ENCODE measurements at places on chromosomes 1 and 21. TPM values are rescaled to one million over a fixed set of nuclear protein-coding genes. Genes with fewer than 3 reads are reported as not detected.

GRCh38 chr1:58839147-58839795 is 55.4 kb upstream of the JUN start:
- DNase-seq = no peak

- no peak for DNase-seq
Measured at GRCh38 chr1:93033029-93033428, 46.1 kb upstream of the MTF2 start.

GRCh38 chr1:203519896-203520295 is 25.9 kb downstream of the OPTC start:
- DNase-seq = no peak

DNA sequence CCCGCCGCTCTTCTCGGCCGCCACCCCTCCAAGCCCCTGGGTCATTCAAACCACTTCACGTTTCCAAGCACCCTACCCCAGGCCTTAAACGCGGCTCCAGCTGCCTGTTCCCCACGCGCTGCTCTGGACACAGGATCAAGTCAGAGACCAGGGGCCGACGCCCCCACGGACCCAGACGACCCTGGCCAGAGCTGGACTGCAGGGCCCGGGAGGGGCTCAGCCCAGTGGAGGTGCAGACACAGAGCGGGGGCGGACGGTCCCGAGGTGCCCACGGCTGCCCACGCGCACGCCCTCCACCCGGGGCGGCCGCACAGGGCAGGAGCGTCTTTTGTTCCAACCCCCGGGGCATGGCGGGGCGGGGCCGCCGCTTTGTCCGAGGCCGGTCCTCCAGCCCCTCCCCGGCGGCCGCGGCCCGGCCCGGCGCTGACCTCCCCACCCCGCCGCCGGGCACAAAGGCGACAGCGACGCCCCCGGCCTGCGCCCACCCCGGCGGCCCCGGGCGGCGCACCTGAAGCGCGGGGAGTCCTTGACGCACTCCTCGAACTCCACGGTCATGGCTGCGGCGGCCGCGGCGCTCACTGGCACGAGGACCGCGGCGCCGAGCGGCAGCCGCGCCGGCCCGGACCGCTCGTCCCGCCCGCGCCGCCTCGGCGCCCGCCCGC is 338 bp downstream of the ACAP3 start:
- no peak for DNase-seq

GRCh38 chr1:91819038-91819788 is 66.7 kb downstream of the TGFBR3 start:
- DNase-seq = no peak

- no peak for DNase-seq
Measured at GRCh38 chr1:152049291-152050083, 12.7 kb upstream of the S100A11 start.

GRCh38 chr1:9008236-9008635 is 18.0 kb downstream of the SLC2A7 start:
- DNase-seq = no peak

- no peak for DNase-seq
Measured at GRCh38 chr1:21628798-21629393, 40.3 kb downstream of the RAP1GAP start.

- no peak for DNase-seq
Measured at GRCh38 chr1:84795966-84796600, 96.9 kb downstream of the LPAR3 start.

GRCh38 chr21:43369124-43369523 is 57.8 kb downstream of the SIK1 start:
- no peak for DNase-seq

- no peak for DNase-seq
Measured at GRCh38 chr1:241270016-241270415, 87.0 kb downstream of the RGS7 start.

GRCh38 chr1:197327776-197328364 is 59.8 kb downstream of the CRB1 start:
- DNase-seq = no peak

DNA sequence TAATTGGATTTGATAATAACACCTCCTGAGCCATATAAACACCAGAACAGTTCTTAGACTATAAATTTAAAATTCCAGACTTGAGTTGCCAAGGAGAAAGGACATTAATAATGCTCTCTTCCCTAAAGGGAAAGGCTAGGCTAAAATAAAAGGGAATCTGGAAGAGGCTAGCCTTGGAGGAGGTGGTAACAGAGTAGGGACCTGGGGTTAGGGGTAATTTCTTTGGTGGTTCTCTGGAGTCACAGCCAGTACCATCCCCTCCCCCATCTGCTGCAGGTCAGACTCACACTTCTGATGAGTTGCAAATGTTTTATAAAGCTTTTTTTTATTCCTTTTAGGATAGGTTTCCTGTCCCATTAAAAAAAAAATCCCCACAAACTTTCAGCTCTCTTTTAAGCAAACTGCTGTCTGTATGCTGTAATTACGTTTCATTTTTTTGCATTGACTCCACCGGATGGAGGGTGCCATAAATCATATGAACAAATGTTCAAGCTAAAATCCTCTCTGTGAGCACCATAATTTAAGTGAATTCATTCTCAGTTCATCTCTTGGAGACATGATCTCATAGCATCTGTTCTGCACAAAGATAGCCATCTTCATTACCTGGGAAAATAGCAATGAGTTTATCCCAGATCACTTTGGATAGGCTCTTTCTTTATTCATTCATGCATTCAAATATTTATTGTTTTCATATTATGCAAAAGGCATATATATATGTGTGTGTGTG is 379.6 kb downstream of the TTLL7 start:
- DNase-seq = no peak

DNA sequence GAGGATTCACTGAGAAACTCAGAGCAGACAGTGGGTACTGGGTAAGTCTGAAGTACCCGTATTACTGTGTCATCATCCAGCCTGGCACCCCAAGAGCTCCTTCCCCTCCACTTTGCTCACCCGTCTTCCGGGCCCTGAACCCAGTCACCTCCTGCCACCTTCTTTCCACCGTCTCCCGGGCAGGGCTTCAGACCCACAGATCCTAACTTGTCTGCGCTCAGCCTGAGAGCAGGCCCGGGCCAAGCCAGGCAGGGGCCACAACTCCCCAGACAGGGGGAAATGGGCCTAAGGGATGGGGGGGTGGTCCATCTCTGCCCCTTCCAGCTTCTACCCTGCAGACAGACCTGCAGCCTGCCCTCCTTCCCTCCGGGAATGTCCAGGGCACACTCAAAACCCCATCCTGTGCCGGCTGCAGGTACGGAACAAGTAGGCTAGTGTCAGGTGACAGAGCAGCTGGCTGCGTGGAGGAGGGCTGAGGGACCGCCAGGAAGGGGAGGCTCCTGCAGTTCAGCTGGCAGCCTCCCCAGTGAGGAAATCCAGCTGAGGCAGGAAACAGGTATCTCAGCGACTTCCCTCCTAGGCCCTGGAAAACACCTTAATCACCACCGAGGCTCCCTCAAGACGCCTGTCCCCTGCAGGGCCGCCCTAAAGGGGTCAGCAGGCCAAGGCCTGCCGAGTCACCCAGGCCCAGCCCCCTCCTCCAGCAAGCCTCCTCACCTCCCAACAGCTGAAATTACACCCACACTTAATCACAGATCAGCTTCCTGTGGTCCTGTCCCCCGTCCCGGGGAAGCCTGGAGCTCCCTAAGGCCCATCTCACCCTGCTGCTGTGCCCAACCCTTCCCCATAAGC is 3.5 kb downstream of the HSPG2 start:
- DNase-seq = no peak

DNA sequence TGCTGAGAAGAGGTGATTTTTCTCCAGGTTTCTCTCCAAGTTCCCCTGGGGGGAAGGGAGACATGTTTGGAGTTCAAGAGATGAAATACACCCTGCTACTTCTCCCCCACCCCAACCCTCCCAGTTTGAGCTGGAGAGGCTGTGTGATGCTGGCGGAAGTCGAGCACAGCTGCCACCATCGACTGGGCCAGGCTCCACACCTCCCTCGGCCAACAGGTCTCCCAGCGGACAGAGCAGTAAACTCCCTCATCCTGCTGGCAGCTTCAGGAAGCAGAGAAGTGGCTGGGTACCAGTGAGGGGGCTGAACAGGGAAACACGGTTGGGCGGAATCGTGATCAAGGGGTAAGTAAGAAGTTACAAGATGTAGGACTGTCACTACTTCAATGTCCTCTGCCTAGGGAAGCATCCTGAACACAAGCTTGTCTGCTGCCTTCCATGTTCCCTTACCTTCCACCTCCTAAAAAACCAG is 6.6 kb upstream of the NHLH1 start:
- DNase-seq = no peak

GRCh38 chr1:93614986-93615581 is 66.6 kb downstream of the BCAR3 start:
- no peak for DNase-seq

GRCh38 chr1:52186449-52186848 is 44.6 kb downstream of the ZFYVE9 start:
- DNase-seq = no peak

DNA sequence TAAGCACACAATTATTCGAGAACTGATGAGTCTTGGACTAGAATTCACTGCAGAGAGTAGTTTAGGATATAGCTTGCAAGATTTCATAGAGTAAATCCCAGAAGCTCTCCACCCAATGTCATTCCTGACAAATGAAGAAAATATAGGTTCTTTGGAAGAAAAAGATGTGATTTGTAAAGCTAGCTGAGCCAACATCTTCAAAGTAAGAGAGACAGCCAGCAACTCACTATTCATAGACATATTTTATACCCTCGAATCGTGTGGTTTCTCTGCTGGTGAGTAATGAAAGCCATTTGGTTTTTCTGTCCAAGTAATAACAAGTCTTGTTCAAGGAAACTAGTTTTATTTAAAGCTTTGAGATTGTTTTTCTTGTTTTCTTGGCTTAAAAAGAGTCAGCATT is 165.7 kb upstream of the SYT6 start:
- DNase-seq = no peak

DNA sequence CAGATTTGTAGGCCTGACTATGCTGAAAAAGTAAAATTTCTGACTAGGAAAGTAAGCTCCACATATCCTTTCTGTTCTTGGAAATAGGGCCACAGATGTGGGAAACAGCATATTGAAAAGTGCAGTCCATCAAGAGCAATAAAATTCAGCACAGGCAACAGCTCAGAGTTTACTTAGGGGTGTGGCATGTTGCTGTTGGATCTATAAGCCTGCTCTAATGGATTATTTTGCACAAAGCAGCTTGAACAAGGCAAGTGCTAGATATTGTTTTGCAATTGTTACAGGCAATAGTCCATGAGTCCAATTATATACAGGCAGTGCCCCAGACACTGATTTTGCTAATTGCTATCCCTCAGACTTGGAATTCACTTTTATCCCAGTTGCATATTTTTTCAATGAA is 289.8 kb upstream of the SNX7 start:
- DNase-seq = no peak

GRCh38 chr1:93574991-93575390 is 106.6 kb downstream of the BCAR3 start:
- no peak for DNase-seq

DNA sequence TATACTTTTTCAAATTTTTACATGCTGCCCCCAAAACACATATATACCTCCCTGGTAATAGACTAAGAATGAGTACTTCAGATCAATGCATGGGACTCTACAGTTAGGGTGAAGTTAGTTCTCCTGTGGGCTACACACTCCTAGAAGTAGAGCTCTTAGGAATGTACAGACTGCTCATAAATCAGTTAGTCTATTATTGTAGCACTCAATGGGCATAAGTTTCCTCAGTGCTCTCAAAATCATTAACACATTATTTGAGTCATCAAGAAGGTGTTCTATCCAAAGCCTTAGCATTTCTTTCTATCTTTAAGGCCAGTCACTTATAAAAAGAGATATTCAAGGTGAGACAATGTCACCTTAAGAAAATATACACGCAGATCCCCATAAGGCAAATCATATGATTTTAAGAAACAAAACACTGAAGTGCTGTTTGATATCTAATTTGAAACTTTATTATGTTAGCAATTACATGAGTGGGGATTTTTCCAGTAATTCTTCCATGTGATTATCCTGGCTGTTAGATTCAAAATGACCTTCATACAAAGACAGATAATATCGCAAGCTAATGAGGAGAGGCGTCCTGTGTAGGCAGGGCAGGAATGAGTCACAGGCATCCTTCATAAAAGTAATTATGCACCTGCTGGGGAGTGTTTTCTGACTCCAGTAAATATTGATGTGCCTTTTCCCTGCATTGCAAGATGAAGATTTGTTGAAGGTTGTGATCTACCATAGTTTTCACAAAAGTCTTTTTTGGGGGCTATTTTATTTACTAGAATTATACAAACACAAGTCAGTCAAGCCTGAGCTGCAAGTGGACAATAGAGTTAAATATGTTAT is 167.2 kb upstream of the ATP1B1 start:
- no peak for DNase-seq

DNA sequence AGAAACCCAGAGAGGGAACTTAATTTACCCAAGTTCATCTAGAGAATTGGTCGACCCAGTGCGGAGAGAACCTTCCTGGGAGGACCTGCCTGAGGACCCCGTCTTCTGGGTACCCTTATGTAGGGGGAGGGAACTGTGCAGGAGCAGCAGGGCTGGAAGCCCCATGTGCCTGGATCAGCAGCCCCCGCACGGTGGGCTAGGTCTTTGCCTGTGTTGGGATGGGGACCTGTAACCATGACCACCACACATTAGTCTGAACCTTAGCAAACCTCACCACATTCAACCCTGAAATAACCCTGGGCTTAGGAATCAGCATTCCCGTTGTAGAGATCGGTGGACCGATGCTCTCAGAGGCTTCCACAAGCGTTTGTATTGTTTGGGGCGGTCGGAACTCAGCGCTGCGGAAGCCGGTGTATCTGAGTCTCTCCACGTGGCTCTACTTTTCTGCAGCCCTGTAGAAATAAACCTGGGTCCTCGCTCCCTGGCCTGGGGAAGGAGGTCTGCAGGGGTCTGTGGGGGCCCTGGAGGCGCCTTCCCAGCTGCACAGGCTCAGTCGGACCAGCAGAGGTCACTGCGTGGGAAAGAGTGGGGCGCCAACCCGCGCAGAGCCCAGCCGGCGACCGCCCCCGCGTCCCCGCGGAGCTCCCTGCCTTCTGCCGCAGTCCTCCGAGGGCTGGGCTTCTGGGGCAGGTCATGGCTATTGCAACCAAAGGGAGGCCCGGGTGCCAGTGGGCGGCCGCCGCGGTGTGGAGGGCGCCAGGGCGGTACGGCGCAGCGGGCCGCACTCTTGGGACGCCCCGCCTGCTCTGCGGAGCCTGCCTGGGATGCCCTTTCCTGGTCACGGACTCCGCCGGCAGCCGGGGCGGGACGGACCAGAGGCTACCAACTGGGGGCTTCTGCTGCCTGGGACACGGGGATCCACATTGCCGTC is 36.2 kb upstream of the KCNA10 start:
- no peak for DNase-seq

GRCh38 chr1:53525595-53525994 is 66.4 kb downstream of the DMRTB1 start:
- no peak for DNase-seq

GRCh38 chr21:43342301-43342881 is 84.5 kb downstream of the SIK1 start:
- DNase-seq = no peak

Gene CELSR2
- total RNA-seq = 17.1 TPM

Gene TIE1
- not detected for total RNA-seq

Gene STYXL2
- not detected for total RNA-seq

Gene TMEM50A
- total RNA-seq = 80.7 TPM

Gene CLEC20A
- not detected for total RNA-seq

Gene RAB3B
- total RNA-seq = 15.1 TPM

Gene EFCAB7
- 6.0 TPM for total RNA-seq

Gene CTSK
- 3.5 TPM for total RNA-seq

Gene VASH2
- 5.7 TPM for total RNA-seq

Gene TDRKH
- total RNA-seq = 11.1 TPM

Gene HMCN1
- 0.59 TPM for total RNA-seq

All from HCT116 (cell line).